Right atrium auricular region (tissue), 2 donors: ENCODE measurements at places on chromosomes 13 and 19.

DNA sequence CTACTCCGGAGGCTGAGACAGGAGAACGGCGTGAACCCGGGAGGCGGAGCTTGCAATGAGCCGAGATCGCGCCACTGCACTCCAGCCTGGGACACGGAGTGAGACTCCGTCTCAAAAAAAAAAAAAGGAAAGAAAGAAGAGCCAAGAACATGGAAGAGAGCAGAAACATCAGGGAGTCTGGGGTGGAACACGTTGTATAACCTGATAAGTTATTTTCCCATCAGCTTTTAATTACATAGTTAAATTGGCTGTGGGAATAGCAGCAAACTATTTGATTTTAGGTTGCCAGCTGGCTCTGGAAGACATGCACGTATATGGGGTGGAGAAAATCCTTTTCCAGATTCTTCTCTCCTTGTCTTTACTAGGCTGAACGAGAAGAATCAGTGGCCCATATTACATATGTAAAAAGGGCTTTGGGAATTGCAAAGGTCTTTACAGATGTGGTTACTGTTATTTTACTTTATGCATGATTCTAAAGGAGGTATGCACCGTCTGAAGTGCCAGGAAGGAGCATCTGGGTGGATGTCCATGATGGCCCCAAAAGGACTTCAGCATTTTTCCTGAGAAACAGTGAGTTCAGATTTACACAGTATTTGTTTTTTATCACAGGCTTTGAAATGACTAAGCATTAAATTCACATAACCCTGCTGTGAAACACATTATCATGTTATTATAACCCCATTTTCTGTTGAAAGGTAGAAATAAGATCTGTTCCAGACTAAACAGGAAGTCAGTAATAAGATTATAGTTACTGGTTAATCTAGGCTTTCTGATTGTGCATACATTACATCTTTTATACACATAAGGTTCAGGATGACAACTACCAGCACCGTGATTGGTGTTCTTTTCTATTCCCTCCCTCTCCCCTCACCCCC, 4.6 kb upstream of the NAA16 start:
- DNase-seq = no peak

- no peak for DNase-seq
Measured at GRCh38 chr13:41028051-41028450, 8.9 kb upstream of the ELF1 start.

DNA sequence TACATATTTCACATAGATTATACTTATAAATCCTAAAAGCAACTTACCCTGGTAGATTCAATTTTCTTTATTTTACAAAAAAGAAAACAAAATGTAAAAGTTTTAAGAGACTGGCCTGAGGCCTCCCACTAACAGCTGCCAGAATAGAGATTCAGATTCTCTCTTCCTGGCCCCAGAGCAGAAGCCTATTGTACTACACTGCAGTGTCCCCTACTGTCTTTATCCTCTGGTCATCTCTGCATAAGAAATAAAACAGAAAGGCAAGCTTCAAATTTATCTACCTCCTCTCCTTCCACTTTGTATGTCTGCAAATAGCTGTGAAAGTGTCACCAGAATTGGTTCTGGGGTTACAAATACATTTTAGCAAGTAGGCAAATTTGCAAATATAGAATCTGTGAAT, 1004.1 kb upstream of the PCDH9 start:
- DNase-seq = no peak

- DNase-seq = no peak
Measured at GRCh38 chr19:34662919-34663318, 14.0 kb downstream of the SCGB2B2 start.

- no peak for DNase-seq
Measured at GRCh38 chr13:97914540-97914939, 38.9 kb upstream of the IPO5 start.

- DNase-seq = no peak
Measured at GRCh38 chr19:16118489-16119033, 6.9 kb downstream of the RAB8A start.

DNA sequence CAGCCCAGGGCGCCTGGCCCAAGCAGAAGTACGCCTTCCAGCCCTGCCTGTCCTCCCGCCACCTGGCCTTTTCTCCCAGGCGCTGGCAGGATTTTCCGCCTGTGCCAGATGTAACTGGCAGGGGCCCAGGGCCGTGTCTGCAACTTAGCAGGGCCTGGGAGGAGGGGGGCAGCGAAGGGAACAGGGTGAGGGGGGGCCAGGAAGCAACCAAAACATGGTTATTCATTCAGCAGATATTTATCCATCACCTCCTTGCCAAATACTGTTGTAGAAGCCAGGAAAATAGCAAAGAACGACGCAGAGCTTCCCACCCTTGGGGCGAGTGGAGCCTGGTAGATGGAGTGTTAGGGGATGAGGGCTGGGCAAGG, 5.6 kb downstream of the TLE6 start:
- peak; percentile 95 for DNase-seq

DNA sequence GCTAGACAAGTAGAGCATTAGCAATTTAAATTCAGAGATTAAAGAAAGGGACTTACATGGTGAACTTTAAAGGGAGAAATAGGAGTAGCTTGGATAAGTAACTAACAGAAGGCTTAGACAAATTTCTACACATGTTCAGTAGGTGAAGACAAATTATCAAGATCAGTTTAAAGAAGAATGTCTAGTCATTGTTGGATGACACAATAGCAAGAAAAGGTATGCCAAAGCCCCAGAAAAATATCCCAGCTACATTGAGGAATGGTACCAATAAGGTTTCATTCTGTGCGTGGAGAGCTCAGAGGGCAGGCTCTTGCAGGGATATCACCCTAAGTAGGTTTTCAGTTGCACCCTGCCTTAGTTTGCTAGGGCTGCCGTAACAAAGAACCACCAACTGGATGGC, 3.5 kb upstream of the STK24 start:
- no peak for DNase-seq

GRCh38 chr19:14774373-14774772, 4.0 kb downstream of the ADGRE2 start:
- no peak for DNase-seq

DNA sequence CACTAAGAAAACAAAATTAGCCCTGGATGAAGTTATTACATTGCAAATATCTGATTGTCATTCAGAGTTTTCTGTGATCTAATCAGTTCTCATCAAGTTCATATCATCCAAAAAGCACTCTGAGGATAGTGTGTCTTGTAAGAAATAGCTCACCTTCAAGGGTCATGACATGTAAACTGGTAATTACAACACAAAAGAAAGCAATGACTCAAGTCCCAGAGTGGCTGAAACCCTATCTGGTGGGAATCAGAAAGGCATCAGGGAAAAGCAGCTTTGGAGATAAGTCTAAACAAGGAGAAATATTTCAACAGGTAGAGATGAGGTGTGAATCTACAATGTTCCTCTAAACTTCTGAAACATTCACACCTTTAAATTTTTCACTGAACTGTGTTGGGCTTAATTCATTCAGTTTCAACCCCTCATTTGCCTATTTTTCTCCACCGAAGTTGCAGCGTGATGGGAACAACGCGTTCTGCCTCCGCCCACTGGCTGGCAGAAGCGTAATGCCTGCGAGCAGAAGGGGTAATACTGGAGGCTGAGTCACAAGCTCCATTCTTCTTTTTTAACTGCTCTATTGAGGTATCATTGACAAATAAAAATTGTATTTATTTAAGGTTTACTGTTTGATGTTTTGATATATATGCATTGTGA, 155.2 kb upstream of the IPO5 start:
- DNase-seq = no peak

- no peak for DNase-seq
Measured at GRCh38 chr19:36409841-36410240, 8.6 kb downstream of the ZFP82 start.

DNA sequence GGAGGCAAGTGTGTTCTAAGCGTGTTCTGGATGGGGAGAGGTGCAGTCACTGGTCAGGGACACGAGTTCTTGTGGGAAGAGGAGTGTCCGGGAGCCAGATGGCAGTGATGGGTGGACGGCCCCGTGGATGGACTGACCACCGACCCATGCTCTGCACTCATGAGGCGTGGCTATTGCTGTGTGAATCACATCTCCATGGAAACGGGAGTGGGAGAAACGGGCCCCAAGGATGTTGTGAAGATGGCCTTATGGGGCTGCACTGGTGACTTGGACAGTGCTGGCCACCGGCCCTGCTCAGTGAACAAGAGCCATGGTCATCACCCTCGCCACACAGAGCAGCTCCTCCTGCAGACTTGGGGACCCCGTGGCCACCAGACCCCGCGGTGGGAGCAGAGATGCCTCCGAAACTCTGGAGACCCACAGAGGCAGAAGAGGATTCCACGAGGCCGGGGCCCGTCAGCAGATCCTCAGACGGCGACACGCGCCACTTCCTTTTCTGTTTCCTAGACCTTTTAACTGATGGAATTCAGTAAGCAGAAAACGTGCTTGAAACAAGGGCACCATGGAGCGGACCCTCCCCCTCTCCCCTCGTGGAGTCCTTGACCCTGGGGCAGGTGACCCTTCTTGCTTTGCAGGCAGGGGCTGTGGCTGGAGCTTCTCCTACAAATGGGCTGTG, 47.5 kb downstream of the GAS6 start:
- DNase-seq = no peak

DNA sequence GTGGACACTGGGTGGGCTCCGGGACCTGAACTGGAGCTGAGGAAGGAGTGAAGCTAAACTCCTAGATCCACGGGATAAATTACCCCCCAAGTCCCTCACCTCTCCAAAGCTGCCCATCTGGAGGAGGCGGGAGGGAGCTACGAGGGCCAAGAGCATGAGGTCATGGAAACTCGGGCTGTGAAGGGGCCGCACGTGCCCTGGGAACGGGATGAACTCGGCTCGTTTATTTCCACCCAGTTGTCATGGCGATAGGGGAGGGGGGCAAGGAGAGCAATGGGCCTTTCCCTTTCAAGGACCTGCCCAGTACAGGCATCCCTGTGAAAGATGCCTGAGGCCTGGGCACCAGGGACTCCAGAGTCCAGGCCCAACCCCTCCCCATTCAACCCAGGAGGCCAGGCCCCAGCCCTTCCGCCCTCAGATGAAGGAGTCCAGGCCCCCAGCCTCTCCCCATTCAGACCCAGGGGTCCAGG, 3.8 kb downstream of the PPP1R12C start:
- peak; percentile 97 for DNase-seq

DNA sequence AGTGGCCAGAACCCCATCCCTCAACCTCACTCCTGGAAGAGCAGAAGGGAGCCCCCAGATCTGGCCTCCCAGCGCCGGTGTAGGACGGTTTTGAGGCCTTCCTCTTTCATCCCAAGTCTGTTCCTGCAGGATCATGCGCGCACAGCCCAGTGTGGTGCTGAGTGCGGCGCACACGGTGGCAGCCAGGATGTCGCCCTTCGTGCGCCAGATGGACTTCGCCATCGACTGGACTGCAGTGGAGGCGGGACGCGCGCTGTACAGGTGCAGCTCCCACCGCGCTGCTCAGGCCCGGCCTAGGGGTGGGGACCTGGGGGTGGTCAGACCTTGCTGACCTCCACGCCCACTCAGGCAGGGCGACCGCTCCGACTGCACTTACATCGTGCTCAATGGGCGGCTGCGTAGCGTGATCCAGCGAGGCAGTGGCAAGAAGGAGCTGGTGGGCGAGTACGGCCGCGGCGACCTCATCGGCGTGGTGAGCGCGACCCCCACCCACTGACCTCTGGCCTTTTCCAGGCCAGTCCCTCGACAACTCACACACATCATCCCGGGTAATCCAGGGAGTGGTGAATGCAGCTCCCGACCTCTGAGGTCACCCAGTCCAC, 14.8 kb downstream of the PNPLA6 start:
- DNase-seq = no peak

GRCh38 chr13:43272851-43273250, 249.5 kb downstream of the DNAJC15 start:
- no peak for DNase-seq

- DNase-seq = no peak
Measured at GRCh38 chr13:48615049-48615448, 38.7 kb upstream of the CYSLTR2 start.

DNA sequence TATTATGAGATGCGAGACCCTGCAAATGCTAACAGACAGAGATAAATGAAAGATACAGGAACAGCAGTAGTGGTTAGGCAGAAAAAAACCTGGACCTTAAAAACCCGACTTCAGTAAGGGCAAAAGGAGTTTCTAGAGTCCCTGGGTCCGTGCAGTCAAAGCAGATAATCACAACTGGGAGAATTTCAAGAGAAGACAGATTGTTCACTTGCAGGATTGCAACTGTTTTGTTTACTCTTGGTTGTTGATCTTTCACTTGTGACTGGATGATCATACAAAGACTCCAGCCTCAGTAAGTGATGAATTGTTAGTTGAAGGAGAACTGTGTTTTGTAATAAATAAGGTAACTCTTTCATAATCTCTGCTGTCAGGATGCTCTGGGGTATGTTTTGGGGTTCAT, 135.1 kb downstream of the GPC6 start:
- no peak for DNase-seq

DNA sequence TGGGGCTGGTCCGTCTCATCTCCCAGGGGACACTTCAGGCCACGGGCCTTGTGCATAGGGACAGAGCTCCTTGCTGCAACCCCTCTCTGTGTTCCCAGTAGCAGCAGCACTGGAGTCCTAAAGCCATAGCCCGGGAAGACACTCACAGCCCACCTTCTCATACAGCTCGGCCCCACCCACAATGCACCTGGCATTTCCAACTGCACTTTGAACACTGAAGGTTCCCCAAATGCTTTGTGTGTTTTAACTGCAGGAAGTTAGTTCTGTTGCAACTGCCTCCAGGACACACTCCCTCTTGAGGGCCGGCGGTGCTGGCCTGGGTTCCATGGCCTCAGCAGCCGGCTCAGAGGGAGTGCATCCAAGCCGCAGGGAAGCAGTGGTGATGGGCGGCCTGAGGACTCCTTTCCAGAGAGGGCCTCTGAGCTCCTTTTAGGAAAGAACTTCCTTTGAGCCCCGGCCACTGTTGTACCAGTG, 22.7 kb upstream of the TMEM255B start:
- no peak for DNase-seq

DNA sequence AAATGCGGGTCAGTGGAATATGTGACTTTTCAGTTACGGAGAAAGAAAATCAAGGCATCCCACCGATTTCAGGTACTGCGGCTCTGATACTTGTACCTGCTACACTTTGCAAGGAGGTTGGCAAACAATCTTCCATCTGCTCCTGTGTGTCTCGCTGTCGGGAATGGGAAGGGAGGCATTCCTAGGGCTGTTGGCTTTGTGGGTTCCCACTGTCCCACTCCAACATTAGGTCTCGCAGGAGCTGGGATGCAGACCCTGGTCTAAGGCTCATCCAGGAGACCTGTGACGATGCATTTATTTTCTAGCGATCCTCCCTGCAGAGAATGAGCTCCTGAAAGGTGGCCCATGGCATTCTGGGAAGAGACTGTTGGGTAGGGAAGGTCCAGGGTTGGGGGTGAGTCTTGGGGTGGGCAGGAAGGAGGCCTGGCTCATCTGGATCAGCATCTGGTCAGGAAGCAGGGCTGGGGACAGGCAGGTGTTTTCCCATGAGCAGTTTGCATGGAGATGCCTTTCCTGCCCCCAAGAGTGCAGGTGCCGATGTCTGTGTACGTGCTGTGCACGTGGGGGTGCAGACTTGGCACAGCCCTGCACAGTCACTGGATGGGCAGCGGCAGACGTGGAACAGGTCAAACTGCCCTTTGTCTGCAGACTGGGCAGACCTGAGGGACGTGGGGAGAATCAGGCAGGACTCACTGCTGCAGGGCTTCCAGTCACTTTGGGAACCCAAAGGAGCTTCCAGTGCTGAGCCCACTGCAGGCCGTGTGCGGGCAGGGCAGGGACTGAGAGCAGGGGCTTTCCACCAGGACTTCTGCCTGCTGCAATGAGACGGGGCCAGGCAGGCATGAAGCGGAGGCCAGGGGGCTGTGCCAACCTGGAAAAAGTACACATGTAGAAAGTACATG, 152.4 kb downstream of the TEX29 start:
- no peak for DNase-seq

GRCh38 chr13:41075034-41075433, 13.7 kb downstream of the WBP4 start:
- DNase-seq = no peak

- no peak for DNase-seq
Measured at GRCh38 chr19:55640043-55640576, 692 bp upstream of the ZNF580 start.
